Stimulated activated naive B cell treated with anti-CD40 and anti-IgM and Interleukin-4, amounts not matched to agents 10 μg/mL and 1 μg/mL and 100 μg/mL, for 72 hours (primary cell): ENCODE measurements at places on chromosomes 6 and 20.

- no peak overlapping the region for H3K27ac ChIP-seq
- DNase-seq, result no peak
- H3K4me1 ChIP-seq, result peaks cover 12% of the 10 kb centered on the region
Observed at GRCh38 chr6:149212206-149212605, 105.3 kb upstream of the TAB2 start.

GRCh38 chr6:155510879-155511278 lies 55.2 kb upstream of the NOX3 start:
- peak overlapping the region; percentile 31 for H3K27ac ChIP-seq
- DNase-seq, result no peak
- no peaks in the 10 kb centered on the region for H3K36me3 ChIP-seq
- no peaks in the 10 kb centered on the region for H3K27me3 ChIP-seq
- no peak overlapping the region for H3K4me3 ChIP-seq

- no peak overlapping the region for H3K27ac ChIP-seq
- H3K4me3 ChIP-seq, result no peak overlapping the region
- no peak for DNase-seq
- peaks cover 7% of the 10 kb centered on the region for H3K27me3 ChIP-seq
- H3K4me1 ChIP-seq, result no peaks in the 10 kb centered on the region
Observed at GRCh38 chr6:152078804-152079203, 271.3 kb downstream of the ESR1 start.

- no peaks in the 10 kb centered on the region for H3K4me1 ChIP-seq
- no peaks in the 10 kb centered on the region for H3K27me3 ChIP-seq
- H3K36me3 ChIP-seq, result no peaks in the 10 kb centered on the region
- DNase-seq, result no peak
- no peak overlapping the region for H3K27ac ChIP-seq
- H3K4me3 ChIP-seq, result no peak overlapping the region
Observed at GRCh38 chr20:56151834-56152233, 96.7 kb upstream of the MC3R start.

GRCh38 chr6:1591243-1591642 lies 18.5 kb upstream of the FOXC1 start:
- no peak for DNase-seq
- no peak overlapping the region for H3K27ac ChIP-seq
- no peak overlapping the region for H3K4me3 ChIP-seq

DNA sequence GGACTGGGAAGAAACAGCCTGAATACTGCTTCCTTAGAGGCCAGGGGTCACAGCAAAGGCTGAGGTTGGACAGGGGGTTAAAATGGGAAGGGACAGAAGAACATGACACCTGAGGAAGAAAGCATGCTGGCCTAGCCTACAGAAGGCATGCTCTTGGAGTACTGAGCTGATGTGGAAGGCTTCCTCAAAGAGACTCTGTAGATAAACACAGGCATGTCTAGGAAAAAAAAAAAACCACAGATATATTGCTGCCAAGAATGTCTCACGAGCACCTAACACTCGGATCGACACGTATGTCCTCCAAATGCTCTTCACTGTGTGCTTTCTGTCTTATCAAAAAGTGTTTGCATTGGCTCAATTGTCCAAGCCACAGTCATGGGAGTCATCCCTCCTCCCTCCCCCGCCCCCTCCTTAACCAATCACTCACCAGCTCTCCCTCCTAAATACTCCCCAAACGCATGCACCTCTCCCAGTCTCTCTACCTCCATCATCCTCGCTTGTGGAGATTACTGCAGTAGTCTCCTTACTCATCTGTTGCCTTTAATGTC lies 101.1 kb upstream of the LRFN2 start:
- H3K27me3 ChIP-seq, result peaks cover 6% of the 10 kb centered on the region
- no peaks in the 10 kb centered on the region for H3K4me1 ChIP-seq
- no peaks in the 10 kb centered on the region for H3K36me3 ChIP-seq
- no peak overlapping the region for H3K27ac ChIP-seq
- no peak overlapping the region for H3K4me3 ChIP-seq

DNA sequence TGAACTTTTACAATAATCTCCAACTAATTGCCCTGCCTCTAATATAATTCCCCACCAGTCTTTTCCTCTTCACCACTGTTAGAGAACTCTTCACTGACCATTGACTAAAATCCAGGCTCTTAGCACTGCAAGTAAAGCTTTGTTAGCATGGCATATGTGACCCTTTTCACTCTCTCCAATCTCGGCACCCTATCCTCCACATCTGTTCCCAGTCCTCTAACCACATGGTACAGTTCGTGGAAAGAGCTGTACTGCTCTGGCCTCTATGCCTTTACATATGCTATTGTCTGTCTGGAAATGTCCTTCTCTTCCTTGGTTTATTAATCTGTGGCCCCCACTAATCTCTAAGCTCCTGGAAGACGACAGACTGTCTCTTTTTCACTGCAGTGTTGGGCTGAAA lies 63.0 kb upstream of the EIF2S2 start:
- H3K4me1 ChIP-seq, result no peaks in the 10 kb centered on the region
- no peaks in the 10 kb centered on the region for H3K36me3 ChIP-seq
- no peak overlapping the region for H3K27ac ChIP-seq
- no peak for DNase-seq

GRCh38 chr6:29951882-29952281 lies 9.6 kb downstream of the HLA-A start:
- H3K36me3 ChIP-seq, result peaks cover 10% of the 10 kb centered on the region
- H3K4me1 ChIP-seq, result peaks cover 15% of the 10 kb centered on the region
- H3K27me3 ChIP-seq, result no peaks in the 10 kb centered on the region
- H3K4me3 ChIP-seq, result no peak overlapping the region

GRCh38 chr6:131400054-131400778 lies 172.8 kb upstream of the ARG1 start:
- no peaks in the 10 kb centered on the region for H3K36me3 ChIP-seq
- H3K27ac ChIP-seq, result no peak overlapping the region
- H3K4me1 ChIP-seq, result peaks cover 13% of the 10 kb centered on the region
- no peak for DNase-seq

- H3K36me3 ChIP-seq, result peaks cover 5% of the 10 kb centered on the region
- H3K27ac ChIP-seq, result peak overlapping the region; percentile 100
- peak overlapping the region; percentile 87 for H3K4me3 ChIP-seq
Observed at GRCh38 chr20:45972500-45973183, 639 bp upstream of the ZNF335 start.

GRCh38 chr6:45027126-45027525 lies 301.0 kb upstream of the RUNX2 start:
- DNase-seq, result no peak
- no peak overlapping the region for H3K4me3 ChIP-seq
- no peak overlapping the region for H3K27ac ChIP-seq
- H3K36me3 ChIP-seq, result peaks cover 8% of the 10 kb centered on the region
- H3K4me1 ChIP-seq, result peaks cover 6% of the 10 kb centered on the region
- no peaks in the 10 kb centered on the region for H3K27me3 ChIP-seq

GRCh38 chr6:108441141-108441540 lies 119.6 kb upstream of the FOXO3 start:
- no peak overlapping the region for H3K27ac ChIP-seq
- no peak for DNase-seq
- H3K27me3 ChIP-seq, result no peaks in the 10 kb centered on the region
- no peak overlapping the region for H3K4me3 ChIP-seq
- no peaks in the 10 kb centered on the region for H3K36me3 ChIP-seq

DNA sequence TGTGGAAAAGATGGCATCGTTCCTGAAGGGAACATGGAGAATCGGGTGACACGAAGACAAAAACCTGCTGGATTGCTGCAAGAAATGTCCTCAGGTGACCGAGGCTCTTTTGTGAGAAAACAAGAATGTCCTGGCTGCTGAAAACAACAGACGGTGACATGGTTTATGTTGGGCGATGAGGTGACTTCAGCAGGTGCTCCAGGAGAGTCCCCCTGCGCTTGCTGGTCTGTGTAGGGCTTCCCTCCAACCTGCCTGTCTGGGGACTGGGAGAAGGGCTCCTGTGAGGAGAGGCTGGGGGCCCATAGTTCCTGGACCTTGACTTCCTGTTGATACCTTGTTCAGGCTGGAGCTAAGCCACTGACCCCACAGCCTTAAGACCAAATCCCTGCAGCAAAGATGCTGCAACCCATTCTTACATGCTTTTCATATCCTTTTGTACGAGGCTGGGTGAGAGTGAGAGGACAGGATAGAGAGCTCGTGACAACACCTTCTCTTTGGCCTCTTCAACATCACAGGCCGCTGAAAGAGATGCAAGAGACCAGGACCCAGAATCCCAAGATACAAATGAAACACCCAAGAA lies 134.8 kb downstream of the CD83 start:
- H3K36me3 ChIP-seq, result peaks cover 54% of the 10 kb centered on the region
- H3K4me3 ChIP-seq, result no peak overlapping the region
- DNase-seq, result no peak
- peaks cover 46% of the 10 kb centered on the region for H3K4me1 ChIP-seq
- no peaks in the 10 kb centered on the region for H3K27me3 ChIP-seq
- peak overlapping the region; percentile 56 for H3K27ac ChIP-seq

DNA sequence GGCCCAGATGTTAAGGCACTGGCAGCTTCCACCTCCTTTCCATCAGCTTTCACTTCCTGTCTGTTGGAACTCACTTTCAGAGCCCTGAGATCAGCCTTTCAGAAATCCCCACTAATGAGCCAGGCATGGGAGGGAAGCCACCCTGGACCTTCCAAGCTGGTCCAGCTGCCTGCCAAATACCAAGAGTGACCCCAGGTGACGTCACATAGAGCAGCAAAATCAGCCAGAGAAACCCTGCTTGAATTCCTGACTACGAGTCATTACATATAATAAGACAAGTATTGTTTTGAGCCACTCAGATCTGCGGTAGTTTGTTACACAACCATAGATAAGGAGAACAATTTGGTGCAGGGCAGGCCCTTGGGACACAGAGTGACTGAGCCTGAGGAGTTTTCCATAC lies 556.0 kb upstream of the JAG1 start:
- H3K36me3 ChIP-seq, result no peaks in the 10 kb centered on the region
- no peak overlapping the region for H3K4me3 ChIP-seq
- DNase-seq, result no peak
- H3K27ac ChIP-seq, result no peak overlapping the region

- DNase-seq, result peak; percentile 48
- H3K36me3 ChIP-seq, result no peaks in the 10 kb centered on the region
- peaks cover 9% of the 10 kb centered on the region for H3K27me3 ChIP-seq
- H3K27ac ChIP-seq, result no peak overlapping the region
- H3K4me1 ChIP-seq, result peaks cover 17% of the 10 kb centered on the region
Observed at GRCh38 chr20:2172305-2173175, 70.9 kb downstream of the STK35 start.

DNA sequence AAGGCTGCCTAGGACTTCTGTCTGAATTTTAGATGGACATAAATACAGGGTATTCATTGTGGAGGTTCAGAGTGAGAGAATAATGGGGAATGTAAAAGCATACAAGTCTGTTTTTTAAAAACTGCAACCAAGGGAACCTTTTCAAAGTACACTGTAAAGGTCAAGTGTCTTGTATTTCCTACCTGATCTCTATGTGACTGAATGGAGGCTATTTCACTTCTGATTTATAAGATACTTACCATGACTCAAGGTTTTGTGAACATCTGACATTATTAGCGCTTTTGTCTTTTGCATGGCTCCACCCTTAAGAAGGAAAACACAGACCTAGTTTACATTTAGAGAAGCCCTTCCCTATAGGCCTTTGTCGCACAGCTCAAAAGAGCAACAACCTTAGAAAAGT lies 126.5 kb downstream of the ZFAND3 start:
- H3K4me3 ChIP-seq, result no peak overlapping the region
- H3K4me1 ChIP-seq, result peaks cover 47% of the 10 kb centered on the region
- no peak for DNase-seq
- no peaks in the 10 kb centered on the region for H3K27me3 ChIP-seq
- peaks cover 22% of the 10 kb centered on the region for H3K36me3 ChIP-seq
- no peak overlapping the region for H3K27ac ChIP-seq

DNA sequence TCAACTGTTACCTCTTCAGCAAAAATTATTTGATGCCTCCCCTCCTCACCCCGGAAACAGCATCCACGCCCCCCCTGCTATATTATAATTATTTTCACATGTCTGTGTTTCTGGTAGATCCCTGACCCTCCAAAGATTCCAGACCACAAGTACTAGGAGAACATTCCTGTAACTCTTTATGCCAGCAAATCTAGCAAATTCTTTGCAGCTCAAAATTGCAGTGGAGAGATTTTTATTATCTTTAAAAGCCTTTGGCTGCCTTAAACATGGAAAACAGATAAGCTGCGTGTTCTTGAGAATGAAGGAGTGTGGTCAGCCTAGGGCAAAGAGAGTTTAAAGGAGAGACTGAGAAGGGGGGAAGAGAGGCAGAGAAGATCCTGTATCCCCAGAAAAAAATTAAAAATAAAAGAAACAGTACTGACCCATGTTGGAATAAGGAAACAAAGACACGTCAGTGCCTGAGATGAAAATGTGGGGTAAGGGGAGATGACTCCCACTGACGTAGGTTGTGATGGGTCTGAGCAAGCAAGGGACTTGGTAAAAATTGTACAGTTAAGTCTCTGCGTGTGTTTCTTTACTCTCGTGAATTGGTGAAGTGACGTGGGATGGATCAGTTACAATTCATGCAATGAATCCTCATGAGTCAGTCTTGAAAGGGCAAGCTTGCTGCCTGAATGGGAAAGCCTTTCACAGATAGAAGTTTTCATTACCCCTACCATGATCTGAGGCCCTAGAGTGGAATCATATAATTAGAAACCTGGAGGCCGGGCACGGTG lies 8.3 kb downstream of the ID4 start:
- no peak for DNase-seq
- H3K36me3 ChIP-seq, result no peaks in the 10 kb centered on the region
- H3K27ac ChIP-seq, result no peak overlapping the region
- H3K4me1 ChIP-seq, result no peaks in the 10 kb centered on the region
- peaks cover 19% of the 10 kb centered on the region for H3K27me3 ChIP-seq

DNA sequence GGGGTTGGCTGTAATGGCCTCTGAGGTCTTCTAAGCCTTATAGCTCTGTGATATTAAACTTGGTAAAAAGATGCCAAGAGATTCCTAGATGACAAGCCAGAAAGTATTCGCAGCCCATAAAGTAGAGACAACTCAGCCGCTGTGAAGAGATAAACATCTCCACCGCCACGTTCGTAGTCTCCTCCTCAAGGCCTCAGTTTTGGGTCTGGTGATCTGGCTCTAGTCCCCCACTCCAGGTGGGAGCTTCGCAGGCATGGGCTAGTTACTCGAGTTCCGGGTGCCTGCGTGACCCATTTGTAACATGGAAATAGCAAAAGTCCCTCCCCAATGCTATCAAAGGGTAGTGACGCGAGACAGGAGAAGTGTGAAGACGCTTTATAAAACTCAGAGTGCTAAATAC lies 28.3 kb upstream of the AFDN start:
- H3K4me1 ChIP-seq, result peaks cover 14% of the 10 kb centered on the region
- no peak overlapping the region for H3K27ac ChIP-seq
- DNase-seq, result no peak
- H3K27me3 ChIP-seq, result peaks cover 80% of the 10 kb centered on the region
- no peak overlapping the region for H3K4me3 ChIP-seq

DNA sequence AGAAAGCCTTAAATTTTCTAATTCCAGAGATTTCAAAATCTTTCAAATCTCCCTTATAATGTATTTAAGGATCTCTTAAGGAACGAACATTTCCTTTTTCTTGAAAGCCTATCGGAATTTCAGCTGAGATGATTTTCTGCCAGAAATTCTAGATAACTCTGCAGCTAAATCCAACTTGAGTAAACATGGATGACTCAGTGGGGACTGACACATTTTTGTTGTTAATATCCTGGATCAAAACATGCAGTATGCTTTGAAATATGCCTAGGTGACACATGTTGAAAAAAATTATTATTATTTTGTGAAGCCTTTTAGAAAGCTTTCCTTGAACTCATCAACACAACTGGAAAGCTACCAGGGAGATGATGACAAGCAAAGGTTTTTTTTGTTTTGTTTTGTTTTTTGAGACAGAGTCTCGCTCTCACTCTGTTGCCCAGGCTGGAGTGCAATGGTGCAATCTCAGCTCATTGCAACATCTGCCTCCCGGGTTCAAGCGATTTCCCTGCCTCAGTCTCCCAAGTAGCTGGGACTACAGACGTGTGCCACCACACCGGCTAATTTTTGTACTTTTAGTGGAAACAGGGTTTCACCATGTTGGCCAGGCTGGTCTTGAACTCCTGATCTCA lies 140.1 kb upstream of the SNX9 start:
- H3K36me3 ChIP-seq, result no peaks in the 10 kb centered on the region
- H3K27me3 ChIP-seq, result no peaks in the 10 kb centered on the region
- no peak overlapping the region for H3K4me3 ChIP-seq
- DNase-seq, result no peak
- no peaks in the 10 kb centered on the region for H3K4me1 ChIP-seq
